ENCODE measurements at places on chromosomes 16 and 17. TPM values are rescaled to one million over a fixed set of nuclear protein-coding genes. Genes with fewer than 3 reads are reported as not detected.

HNF1B gene
- total RNA-seq = 0.74 TPM

DNA sequence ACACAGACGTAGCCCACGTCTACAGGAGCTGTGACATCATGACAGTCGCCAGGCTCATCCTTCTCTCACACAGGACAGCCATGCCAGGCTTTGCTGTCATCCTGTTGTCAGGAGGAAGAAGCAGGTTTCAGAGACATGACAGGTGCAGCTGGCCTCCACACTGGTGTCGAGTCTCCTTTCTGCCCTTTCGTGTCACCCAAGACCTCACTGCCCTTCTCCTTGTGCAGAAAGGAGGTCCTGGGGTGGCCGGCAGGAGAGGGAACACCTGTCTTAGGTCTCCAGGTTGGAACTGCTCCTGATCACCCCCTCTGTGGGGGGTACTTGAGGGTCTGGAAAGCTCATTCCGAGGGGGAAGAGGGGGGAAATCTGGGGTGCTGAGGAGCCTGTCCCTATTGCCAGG is 41.6 kb upstream of the IRF8 start:
- DNase-seq = no peak

CACNA1H gene
- total RNA-seq = 10.6 TPM

TBC1D3I gene
- total RNA-seq = not detected

- no peak for DNase-seq
Measured at GRCh38 chr17:9389111-9389527, 186.5 kb downstream of the STX8 start.

GRCh38 chr17:19986941-19987861 is 9.6 kb upstream of the AKAP10 start:
- no peak for DNase-seq

DNA sequence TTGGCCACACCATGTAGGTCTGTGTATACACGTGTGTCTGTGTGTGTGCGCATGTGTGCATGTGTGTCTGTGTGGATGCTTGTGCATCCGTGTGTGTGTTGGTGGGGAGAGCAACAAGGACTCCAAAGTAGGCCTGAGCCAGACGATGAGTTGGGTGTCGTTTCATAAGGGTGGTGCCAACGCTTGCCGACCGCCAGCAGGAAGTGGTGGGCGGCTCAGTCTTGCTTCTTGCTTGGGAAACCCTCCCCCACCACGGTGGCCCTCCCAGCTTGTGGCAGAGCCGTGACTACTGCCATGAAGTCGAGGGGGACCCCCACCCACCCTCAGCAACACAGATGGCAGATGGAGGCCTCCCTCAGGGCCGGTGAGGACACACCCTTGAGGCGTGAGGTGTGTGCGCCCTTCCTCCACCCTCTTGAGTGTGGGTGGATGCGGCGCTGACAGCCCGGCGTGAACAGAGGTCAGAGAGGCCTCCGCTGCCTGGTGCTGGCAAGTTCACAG is 17.5 kb downstream of the SBK1 start:
- no peak for DNase-seq

DNA sequence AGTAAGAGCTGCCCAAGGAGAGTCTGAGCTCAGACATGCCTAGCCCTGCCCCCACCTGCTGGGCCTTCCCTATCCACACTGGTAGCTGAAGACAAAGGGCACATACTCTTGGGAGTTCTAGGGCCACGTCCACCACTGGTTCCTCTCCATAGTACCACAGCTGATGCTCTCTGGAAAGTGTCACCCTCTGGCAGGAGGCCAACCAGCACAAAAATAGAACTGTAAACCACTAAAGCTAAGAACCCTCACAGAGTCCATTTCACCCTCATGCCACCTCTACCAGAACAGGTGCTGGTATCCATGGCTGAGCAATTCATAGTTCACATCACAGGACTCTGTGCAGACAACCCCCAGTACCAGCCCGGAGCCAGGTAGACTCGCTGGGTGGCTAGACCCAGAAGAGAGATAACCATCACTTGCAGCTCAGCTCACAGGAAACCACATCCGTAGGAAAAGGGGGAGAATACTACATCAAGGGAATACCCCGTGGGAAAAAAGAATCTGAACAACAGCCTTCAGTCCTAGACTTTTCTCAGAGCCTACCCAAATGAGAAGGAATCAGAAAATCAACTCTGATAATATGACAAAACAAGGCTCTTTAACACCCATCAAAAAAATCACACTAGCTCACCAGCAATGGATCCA is 115.3 kb downstream of the CEP112 start:
- DNase-seq = no peak

DNA sequence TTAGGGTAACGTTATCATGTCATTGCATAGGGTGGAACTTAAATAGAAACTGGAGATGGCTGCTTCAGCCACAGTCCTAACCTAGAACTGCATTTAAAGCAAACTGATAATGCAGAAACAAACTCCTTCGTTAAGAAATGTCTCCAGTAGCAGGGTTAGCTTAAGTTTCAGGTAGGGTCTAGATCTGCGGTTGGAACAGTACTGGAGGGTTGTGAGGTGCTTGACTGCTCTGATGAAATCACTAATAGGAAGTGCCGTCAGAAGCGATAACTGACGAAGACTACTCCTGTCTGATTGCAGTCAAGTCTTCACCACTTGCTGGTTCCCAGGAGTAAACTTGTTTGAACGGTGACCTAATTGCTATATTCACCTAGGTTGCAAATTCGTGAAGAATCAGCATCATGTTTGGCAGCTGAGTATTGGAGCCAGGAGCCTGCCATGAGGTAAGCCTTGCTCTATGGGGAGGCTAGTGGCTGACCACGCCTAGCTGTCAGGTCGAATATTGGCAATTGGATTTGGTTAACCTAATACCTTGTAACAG is 24.5 kb downstream of the TRPV2 start:
- no peak for DNase-seq

GRCh38 chr17:39450051-39450450 is 1.0 kb downstream of the MED1 start:
- no peak for DNase-seq

DNA sequence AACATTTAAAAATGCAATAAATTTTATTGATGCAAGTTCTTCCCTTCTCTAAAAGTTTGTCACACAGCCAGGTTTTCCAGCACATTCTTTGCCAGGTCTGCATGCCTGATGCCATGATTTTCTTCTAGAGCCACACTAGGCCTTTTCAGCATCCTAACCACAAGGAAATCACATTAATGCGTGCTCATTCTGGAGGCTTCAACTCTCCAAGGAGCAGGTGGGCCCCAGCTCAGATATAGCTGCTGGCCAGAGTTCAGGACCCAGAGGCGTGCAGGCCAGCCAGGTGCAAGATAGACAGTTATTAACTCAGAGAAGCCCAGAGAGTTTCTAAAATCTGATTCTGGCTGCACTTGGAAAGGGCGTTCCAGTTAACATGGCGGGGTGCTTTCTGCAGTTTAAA is 124.5 kb upstream of the MAF start:
- no peak for DNase-seq

PIRT gene
- total RNA-seq = 1.9 TPM

DNA sequence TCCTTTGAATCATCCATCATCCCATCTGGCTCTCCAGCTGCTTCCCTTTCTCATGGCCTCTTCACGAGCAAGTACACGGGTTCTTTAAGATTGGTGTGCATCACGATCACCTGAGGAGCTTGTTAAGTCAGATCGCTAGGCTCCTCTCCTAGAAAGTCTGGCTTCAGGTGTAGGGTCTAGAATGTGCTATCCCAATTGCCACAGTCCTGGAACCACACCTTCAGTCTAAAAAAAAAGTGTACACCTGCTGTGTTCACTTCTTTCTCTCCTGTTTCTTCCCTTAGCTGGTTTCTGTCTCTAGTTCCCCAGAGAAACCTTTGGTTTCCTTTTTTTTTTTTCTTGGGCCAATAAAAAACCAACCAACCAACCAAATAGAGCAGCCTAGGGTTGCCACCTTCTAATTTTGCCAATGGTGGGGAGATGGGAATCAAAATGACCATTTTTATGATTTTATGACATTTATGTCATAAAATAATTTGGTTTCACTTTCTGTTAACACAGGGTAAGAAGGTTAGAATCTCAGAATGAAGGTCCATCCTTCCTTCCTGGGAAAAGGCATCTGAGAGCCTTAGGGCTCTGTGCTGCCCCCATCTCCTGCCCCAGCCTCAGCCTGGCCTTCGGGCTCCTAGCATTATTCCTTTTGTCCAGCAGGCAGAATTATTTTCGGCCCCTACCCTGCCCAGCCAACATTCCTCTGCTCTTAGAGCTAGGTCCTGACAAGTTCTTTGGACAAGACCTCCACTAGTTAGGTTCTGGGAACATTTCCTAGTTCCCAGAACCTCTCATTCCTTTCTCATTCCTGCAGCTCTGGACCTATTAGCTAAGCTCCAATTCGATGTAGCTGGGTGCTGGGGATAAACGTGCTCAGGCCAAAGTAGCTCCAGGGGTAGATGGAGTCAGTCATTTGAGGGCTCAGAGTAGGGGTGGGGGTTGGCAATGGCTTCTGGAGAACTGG is 1.9 kb upstream of the GGT6 start:
- no peak for DNase-seq

DNA sequence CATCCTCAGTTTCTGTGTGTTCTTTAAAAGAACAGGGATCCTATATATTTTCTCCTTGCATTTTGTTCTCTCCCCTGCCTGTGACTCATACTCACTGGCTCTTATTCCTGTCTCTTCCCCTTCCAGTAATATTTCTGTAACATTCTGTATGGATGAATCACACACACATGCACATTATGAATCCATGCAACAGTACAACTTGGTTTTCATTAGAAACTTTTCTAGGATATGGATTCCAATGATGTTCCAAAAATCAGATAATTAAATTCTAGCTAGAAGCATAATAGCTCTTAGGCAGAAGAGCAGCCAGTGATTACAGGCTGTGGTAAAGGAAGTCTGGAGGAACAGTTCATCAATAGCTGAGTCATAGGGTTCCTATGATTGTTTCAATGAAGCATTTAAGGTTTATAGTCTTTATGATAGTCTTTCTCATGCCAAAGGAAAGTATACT is 119.6 kb upstream of the PMFBP1 start:
- no peak for DNase-seq

XYLT1 gene
- total RNA-seq = 13.4 TPM

- DNase-seq = no peak
Measured at GRCh38 chr17:68184141-68184571, 63.7 kb upstream of the AMZ2 start.

RNF43 gene
- total RNA-seq = 2.2 TPM

ABCA9 gene
- total RNA-seq = 46.6 TPM

LGALS9 gene
- total RNA-seq = 6.5 TPM

SEC14L5 gene
- total RNA-seq = 0.42 TPM

DNA sequence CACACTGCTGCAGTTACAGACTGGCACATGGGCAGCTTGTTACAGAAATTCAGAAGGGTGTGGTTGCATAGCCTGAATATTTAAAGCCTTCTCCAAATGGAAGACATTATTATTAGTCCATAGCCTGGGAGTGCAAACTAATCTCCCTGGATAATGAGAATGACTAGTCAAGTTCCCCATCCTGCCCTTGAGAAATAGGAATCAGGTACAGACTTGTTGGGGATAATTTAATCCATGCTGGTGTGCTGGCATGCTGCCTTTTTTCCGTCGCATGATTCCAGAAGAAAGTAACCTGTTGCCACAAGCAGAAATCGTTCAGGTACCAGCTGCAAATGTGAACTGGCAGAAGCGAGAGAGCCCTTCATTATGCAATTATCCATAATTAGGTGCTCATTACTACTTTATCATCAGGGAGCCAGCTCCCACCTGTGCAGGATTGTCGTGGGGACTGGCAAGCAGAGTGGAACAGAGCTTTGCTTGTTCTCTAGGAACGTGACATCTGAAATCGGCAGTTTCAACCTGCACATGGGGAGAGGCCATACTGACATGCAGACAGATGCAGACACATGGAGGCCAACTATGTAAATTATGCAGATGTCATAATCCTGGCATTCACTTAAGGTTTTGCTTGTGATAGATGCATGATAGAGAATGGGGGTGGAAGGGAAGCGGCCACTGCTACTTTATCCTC is 419.4 kb downstream of the PMP22 start:
- DNase-seq = no peak

- DNase-seq = no peak
Measured at GRCh38 chr16:18841833-18842525, 40.6 kb upstream of the ARL6IP1 start.

GLTPD2 gene
- not detected for total RNA-seq

TNFRSF13B gene
- not detected for total RNA-seq

DNA sequence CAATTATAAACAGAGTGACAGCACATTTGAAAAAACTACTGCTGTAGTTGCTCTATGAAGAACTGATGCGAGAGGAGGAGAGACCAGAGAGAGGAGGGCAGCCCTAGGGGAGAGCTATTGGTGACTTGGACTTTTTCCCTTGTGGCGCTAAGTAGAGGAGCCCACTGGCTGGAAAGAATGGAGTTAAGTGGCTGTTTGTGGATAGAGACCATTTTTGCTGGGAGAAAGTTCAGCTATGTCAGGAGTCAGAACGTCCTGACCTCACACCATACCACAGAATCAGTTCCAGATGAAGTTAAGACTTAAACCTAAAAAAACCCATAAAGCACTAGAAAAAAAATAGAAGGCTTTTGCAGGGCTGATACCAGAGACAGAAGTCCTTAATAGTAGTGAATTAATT is 2.0 kb downstream of the POLR2A start:
- DNase-seq = no peak

- DNase-seq = no peak
Measured at GRCh38 chr16:57091200-57091974, 996 bp upstream of the CPNE2 start.

GRCh38 chr16:60204181-60204580 is 1470.1 kb upstream of the GOT2 start:
- no peak for DNase-seq

DNA sequence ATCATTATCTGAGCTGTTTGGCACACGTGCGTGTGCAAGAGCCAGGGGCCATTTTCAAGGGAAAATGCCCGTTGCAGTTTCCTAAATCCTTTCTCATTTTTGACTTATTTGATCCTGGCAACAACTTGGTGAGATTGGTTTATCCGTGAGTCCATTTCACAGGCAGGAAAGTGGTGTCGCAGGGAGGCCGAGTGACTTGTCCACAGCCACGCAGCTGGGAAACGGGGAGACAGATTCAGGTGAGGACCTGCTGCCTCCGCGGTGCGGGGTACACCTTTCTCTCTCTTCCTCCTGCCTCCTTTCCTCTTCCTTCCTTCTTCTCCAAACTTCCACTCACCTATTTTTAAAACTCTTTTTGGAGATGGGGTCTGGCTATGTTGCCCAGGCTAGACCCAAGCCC is 46.3 kb upstream of the ZCCHC14 start:
- no peak for DNase-seq

RFFL gene
- 9.7 TPM for total RNA-seq

GRCh38 chr17:13587487-13588338 is 14.0 kb downstream of the HS3ST3A1 start:
- DNase-seq = no peak

- DNase-seq = no peak
Measured at GRCh38 chr16:21023509-21024202, 123.1 kb downstream of the LYRM1 start.

ITGB3 gene
- 20.2 TPM for total RNA-seq
